Activated CD4-positive, alpha-beta T cell treated with anti-CD3 and anti-CD28 coated beads, Interleukin-2, amount 50 U/mL, for 1 hour (primary cell): ENCODE measurements at places on chromosomes 4 and X.

DNA sequence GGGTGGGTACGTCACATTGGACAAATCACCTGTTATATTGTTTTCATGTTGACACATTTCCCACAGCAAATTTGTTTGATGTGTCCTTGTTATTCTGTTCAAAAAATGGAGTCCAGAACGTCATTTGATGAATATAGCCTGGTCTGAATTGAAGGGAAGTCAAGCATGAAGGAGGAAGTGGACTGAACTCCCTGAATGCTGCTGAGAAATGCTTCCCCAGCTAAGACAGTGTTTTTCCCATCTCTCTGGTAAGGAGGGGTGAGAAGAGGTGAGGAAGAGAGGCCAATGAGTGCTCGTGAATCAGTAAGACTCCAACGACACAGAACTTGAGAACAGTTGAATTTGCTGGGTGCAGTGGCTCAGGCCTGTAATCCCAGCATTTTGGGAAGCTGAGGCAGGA lies 127.4 kb downstream of the RBM47 start:
- DNase-seq: no peak

- no peak for DNase-seq
Observed at GRCh38 chrX:40145923-40146261, 48.1 kb upstream of the BCOR start.

GRCh38 chr4:4689694-4690440 lies 148.0 kb upstream of the STX18 start:
- DNase-seq: no peak

- DNase-seq: no peak
Observed at GRCh38 chr4:91734682-91735081, 569.1 kb upstream of the GRID2 start.

DNA sequence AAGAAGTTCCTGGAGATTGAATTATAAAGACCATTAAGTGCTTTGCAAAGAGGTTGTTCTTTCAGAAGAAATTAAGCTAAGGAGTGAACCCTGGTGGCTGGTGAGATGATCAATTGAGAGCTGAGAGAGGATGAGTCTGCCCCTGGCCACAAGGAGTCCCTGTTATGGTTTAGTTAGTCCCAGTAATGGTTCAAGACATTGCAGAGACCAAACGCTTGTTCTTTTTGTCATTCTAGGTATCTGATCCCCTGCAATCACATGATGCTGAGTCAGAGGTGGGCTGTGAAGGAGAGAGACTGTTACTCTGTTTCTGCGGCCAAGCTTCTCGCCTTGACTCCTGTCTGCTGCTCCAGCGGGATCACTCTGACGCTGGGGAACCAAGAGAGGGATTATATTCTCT lies 114.5 kb downstream of the GATB start:
- DNase-seq: no peak

- no peak for DNase-seq
Observed at GRCh38 chrX:50704360-50704759, 109.6 kb downstream of the SHROOM4 start.

DNA sequence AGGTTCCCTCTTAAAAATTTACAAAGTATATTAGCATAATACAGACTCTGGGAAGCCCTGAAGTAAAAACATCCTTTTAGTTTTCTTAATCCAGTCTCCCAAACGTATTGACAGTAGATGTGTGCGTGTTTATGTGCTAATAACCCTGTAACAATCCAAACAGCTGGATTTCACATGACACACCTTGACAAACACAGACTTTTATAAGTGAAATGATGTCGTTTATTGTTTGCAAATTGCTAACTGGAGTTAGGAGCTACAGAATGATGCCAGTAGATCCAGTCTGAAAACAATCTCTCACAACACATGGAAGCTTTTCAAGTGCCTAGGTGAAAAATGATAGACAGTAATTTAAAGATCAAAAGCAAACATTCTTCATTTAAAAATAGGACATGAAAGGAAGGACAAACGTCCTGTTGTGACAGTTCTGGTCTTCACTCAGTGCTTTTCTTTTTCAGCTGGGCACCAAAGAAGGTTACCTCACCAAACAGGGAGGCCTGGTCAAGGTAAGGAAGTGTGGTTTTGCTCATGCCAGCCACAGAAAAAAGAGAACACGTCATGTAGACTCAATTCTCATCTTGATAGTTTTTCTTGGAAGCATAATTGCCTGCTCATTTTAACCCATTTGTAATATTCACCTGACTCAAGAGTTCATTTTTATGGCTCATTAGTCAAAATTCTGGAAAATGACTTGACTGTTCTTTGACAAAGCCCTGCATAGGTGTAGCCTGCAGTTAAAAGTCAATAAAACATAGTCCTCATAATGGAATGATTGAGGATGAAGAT lies 32.9 kb downstream of the LAMTOR3 start:
- no peak for DNase-seq

DNA sequence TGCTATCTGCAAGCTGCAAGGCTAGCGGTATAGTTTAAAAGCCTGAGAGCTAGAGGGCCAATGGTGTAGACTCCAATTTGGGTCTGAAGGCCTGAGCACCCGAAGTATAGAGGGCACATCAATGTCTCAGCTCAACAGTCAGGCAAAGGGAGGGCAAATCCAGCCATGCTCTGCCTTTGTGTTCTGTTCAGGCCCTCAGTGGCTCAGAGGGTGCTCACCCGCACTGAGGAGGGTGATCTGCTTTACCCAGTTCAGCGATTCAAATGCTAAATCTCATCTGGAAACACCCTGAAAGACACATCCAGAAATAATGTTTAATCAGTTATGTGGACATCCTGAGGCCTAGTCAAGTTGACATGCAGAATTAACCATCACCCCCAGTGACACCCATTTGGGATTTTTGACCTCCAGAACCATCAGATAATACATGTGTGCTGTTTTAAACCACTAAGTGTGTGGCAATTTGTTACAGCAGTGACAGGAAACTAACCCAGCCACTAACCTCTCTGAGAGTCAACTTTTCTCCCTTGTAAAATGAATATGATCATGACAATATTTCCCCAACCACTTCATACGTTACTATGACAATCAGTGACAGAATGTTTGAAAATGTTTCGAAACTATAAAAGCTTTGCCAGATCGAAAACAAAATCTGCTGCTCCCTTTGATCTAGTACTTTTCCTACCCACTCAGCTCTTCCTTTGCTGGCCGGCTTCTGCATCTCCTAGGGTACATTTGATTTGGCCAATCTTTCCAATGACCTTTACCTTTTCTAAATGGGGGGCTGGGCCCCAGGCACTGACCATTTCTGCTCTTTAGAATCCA lies 8.4 kb upstream of the TBL1X start:
- DNase-seq: no peak

- DNase-seq: no peak
Observed at GRCh38 chr4:69167300-69167699, 47.2 kb downstream of the UGT2B11 start.

GRCh38 chr4:99833756-99834155 lies 17.1 kb downstream of the DAPP1 start:
- DNase-seq: no peak

- DNase-seq: no peak
Observed at GRCh38 chrX:47273011-47273730, 40.4 kb downstream of the USP11 start.

DNA sequence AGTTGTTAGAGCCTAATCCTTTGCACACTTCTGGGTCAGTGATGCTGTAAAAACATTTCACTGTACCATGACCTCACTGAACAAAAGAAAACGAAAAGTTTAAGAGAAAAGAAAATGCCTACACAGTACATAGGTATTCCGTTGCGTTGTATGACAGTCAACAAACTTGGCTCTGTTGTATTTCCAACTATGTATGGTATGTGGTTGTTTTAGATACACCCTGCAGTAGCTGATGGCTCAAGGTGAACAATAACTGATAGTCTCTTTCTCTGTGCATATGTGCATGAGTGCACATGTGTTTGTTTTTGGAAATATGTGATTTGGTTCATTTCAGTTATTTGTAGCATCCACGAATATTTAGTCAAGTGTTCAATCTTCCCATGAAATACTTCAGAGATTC lies 176.0 kb downstream of the BMPR1B start:
- no peak for DNase-seq

DNA sequence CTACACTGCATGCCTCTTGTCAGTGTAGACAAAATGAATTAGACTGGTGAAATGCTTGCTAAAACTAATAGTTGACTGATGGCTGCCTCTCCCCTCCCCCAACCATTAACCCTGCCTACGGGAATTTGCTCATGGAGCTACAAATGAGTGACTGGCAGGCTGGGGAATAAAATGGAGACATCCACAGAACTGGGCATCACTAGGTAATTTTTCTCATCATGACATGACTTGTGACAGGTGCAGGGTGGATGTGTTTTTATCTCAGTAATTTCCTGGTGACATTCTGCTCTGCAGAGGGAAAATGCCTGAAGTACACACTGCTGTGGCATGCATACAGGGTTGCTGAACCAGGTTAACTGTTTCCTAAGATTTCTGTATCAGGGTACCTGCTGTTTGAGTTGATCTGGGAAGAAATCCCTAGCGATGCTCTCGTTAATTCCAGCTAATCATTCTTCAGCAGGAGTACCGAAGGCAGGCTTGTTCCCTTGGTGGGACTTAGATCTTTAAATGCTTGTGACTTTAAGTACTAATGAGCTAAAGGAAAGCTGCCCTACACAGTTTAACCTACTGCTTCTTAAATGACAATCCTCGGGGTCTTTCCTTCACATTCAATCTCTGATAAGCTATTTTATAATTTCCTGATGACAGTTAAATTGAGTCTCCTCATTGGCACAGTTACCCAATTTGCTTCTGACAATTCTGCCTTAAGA lies 376.3 kb upstream of the LCORL start:
- no peak for DNase-seq

DNA sequence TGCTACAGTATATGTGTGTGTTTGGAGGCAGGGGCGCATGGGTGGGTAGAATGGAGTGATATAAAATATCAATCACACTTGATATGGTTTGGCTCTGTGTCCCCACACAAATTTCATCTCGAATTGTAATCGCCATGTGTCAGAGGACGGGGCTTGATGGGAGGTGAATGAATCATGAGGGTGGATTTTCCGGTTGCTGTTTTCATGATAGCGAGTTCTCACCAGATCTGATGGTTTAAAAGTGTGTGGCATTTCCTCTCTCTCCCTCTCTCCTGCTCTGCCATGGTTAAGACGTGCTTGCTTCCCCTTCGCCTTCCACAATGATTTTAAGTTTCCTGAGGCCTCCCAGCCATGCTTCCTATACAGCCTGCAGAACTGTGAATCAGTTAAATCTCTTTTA lies 14.8 kb downstream of the SOWAHB start:
- DNase-seq: no peak

DNA sequence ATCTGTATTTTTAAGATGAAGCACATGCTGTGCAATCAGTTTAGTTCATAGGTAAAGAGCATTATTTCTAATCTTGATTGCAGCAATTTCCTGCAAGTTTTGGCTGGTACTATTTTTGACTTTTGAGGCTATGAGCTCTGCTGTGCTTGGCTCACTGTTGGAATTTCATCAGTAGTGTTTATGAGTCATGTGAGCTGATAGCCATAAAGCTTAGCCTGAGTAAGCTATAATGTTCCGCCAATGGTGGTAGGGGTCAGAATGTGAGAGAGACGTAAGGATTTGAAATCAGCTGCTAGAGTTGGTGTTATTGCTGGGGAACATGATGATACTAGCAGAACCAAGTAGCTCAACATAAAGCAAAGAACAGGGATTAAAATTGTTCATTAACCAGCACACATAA lies 590.9 kb upstream of the GNPDA2 start:
- no peak for DNase-seq

DNA sequence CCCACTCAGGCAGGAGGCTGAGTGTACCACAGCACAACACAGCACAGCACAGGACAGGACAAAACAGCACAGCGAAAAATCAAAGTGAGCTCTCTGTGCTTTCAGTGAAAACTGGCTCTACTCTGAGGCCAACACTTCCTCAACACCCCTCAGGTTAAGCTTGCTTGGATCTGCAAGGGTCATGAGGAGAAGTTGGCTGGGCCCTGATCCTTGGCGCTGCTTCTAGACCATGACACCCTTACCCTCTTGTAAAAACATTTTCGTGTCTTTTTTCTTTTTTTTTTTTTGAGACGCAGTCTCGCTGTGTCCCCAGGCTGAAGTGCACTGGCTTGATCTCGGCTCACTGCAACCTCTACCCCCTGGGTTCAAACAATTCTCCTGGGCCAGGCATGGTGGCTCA lies 25.3 kb downstream of the USP46 start:
- no peak for DNase-seq

DNA sequence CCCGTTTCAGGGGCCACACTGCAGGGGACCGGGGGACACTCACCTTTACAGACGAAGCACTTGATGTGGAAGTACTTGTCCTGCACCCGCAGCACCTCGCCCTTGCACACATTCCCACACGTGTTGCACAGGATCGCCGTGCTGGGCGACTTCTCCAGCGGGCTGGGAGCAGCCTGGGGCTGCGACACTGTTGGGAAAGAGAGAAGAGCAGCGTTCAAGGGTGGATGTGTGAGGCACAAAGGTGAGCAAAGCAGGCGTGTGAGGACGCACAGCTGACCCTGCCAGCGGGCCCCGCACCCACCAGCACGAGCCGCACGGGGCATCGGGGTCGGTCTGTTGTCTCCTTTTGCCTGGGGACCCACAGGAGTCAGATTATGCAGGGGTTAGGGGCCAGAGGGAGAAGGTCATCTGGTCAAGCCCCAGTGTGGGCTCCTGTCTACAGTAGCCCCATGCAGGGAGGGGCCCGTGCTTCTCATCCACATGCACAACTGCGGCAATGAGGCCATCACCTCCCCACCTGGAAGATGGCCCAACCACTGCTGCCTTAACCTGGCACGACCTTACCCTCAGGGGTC lies 52.1 kb downstream of the ABLIM2 start:
- DNase-seq: no peak

GRCh38 chrX:40035726-40036125 lies 62.0 kb downstream of the BCOR start:
- DNase-seq: no peak

- DNase-seq: no peak
Observed at GRCh38 chrX:19839770-19840254, 47.6 kb downstream of the SH3KBP1 start.

DNA sequence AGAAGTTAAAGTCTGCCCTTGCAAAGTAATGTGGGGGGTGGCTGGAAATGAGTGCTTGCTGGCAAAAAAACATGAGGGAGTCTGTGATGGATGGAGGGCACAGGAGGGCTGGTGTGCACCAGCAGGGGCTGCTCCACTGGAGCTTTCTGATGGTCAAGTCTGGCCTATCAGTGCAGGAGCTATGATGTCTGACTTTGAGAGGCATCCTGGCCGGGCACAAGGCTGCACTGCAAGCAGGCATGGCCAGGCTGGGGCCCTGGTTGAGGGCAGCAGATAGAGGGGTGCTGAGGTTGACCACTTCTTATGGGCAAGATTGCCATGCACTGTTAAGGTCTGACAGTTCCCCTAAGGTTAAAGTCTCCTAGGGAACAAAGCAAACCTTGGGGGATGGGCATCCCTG lies 1140.2 kb downstream of the FAM133A start:
- DNase-seq: no peak

DNA sequence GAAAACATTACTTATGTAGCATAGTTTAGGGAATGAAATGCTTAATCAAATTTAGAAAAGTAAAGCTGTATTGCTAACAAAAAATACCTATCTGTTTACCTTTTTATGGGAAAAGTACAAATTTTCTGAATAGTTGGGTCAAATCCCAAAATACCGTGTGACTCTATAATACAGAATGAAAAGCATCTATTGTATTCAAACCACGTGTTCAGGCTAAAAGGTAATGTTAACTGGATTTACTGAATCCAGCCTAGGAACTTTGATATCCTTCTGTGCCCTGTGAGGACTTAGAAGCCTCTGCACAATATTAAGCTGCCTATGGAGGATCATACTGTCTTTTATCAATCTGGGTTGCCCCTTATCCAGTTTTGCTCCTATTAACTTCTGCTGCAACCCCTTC lies 36.3 kb upstream of the AGA start:
- no peak for DNase-seq
